ENCODE measurements at places on chromosomes 3 and 15. TPM values are rescaled to one million over a fixed set of nuclear protein-coding genes. Genes with fewer than 3 reads are reported as not detected.

ANKRD34C gene
- 0.25 TPM for total RNA-seq

TM6SF1 gene
- total RNA-seq: 3.9 TPM

OR4F6 gene
- not detected for total RNA-seq

USP50 gene
- total RNA-seq: not detected

BTD gene
- total RNA-seq: 10.6 TPM

DNA sequence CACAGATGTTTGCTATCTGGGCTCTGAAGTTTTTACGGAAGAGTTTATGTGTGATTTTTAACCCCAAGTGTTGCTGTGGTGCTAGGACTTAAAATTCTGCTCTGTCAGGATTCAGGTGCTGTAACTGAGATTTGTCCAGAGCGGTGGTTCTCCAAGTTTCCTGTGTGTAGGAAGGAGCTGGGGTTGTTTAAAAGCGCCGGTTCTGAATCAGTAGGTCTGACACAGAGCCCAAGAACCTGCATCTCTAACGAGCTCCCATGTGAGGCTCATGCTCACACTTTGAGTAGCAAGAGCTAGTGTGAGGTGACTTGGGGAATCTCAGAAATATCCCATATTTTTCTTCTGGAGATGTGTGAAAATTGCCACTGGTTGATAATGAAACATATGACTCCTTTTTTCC, 325.5 kb downstream of the SATB1 start:
- no peak for DNase-seq

DNA sequence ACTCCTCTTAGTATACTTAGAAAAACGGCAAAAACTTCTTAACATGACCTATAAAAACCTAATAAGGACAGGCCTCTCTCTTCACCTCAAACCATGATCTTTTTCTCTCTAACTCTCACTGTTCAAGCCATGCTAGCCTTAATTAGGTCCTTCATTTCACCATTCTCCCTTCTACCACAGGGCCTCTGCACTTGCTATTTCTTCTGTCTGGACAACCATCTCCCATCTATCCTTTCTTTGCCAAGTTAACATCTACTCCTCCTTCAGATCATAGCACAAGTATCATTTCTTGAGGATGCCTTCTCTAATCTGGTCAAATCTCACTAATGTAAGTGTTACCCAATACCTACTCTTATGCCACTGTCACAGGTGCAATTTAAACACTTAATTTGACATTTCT, 39.1 kb downstream of the TMCC1 start:
- no peak for DNase-seq

DNA sequence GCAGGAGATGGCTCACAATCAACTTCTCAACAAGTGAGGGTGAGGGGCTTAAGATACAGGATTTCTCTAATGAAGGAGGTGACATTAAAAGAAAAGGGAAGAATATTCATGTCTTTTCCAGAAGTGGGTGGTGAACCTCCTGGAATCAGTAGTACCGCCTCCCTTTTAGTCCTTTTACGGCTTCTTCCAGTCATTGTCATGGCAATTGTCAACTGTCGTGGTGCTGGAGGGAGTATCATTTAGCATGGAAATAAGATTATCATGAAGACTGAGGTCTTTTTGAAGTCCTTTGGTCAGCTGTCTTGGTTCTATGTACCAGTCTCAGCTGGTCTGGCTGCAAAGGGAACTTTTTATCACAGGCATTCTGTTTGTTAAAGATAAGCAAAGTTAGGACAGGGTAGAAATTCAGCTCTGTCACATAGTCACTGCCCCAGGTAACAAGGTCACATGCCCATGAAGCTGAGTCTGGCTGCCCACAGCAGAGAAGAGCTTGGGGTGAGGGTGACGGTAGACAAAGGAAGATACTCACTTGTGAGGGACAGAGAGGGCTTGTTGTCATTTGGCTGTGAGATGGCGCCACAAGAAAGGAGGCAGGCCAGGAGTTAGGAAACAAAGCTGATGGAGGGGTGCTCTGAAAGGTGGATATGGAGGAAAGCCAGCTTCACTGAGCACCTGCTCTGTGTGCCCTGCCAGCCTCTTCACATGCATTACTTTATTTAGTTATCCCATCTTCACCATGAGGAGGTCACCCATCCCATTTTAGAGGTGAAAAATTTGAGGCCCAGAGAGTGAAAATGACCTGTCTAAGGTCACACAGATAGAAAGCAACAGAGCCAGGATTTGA, 228.2 kb upstream of the TRIM42 start:
- DNase-seq: no peak

DNA sequence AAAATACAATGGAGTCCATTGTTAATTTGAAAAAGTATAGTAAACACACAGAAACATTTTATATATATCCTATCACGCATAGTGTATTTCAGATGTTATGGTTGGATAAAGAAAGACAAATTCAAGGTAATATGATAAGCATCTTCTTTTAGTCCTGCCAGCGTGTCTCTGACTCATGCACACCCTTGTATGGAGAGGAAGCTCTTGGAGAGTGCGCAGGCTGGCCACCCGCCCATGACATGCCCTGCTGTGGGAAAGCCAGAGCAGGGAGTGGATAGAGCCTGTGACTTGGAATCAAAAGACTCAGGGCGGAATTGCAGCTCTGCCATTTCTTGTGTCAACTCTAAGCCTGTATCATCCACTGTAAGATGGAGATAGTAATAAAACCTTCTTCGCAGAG, 23.0 kb upstream of the COPG1 start:
- DNase-seq: no peak

DNA sequence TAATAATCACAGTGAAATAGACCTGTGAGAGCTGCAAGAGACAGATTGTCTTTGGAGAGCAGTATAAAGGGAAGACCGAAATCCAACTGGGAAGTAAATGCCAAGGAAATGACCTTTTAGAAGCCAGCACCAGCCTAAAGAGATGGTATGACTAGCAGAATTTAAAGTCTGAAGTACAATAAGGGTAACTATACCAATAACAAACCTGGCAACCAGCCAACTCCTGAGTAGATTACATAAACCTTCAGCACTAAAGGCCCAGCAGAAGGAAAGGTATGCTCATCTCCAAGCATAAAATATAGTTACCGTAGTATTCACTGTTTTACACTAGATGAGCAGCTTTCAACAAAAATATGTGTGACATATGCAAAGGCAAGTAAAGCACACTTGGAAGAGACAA, 155.1 kb upstream of the SATB1 start:
- DNase-seq: no peak

GRCh38 chr15:70327856-70328678, 230.3 kb upstream of the TLE3 start:
- DNase-seq: peak; percentile 81

GRCh38 chr3:2931265-2931664, 178.9 kb downstream of the IL5RA start:
- DNase-seq: no peak

- no peak for DNase-seq
Measured at GRCh38 chr3:66885326-66886000, 112.6 kb upstream of the KBTBD8 start.

GRCh38 chr3:183980403-183980802, 37.3 kb downstream of the ABCC5 start:
- no peak for DNase-seq

- DNase-seq: no peak
Measured at GRCh38 chr3:128447561-128448013, 19.1 kb downstream of the DNAJB8 start.

- no peak for DNase-seq
Measured at GRCh38 chr15:74950078-74950908, 6.3 kb downstream of the RPP25 start.

- no peak for DNase-seq
Measured at GRCh38 chr3:170695486-170696064, 109.7 kb upstream of the SLC7A14 start.
